ENCODE measurements at places on chromosomes 1 and 21. TPM values are rescaled to one million over a fixed set of nuclear protein-coding genes. Genes with fewer than 3 reads are reported as not detected.

DNA sequence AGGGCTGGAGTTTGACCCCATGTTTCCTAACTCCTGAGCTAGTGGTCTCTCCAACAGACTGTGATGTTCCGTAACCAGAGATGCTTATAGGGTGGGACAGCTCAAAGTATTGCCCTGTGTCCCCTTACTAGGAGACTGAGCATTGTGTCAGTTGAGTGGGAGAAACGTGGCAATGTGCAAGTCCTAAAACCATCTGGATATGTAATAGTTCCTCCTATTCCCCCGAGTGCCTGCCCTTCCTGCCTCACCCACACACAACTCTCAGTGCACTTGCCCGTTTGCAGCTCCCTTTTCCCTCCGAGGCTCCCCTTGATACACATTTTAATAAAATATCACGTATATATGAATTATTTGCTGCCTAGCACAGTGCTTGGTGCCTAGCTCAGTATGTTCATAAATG lies 3.4 kb downstream of the PIGV start:
- no peak for DNase-seq

DNA sequence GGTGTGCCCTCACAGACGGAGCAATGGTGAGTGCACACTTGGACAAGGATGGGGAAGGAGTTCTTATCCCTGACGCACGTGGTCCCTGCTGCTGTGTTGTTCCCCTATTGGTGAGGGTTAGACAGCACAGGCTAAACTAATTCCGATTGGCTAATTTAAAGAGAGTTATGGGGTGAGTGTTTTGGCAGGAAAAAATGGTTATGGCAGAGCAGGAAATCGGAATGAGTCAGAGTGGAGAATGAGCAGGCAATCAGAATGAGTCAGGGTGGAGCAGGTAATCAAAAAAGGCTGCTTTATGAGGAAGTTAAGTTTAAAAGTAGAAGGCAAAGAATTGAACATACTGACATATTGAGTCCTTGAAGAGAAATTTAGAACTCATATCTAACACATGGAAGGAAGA lies 100.5 kb downstream of the NGF start:
- DNase-seq, result no peak

OR10Z1 gene
- not detected for polyA plus RNA-seq

CSDE1 gene
- 249 TPM for polyA plus RNA-seq

DNA sequence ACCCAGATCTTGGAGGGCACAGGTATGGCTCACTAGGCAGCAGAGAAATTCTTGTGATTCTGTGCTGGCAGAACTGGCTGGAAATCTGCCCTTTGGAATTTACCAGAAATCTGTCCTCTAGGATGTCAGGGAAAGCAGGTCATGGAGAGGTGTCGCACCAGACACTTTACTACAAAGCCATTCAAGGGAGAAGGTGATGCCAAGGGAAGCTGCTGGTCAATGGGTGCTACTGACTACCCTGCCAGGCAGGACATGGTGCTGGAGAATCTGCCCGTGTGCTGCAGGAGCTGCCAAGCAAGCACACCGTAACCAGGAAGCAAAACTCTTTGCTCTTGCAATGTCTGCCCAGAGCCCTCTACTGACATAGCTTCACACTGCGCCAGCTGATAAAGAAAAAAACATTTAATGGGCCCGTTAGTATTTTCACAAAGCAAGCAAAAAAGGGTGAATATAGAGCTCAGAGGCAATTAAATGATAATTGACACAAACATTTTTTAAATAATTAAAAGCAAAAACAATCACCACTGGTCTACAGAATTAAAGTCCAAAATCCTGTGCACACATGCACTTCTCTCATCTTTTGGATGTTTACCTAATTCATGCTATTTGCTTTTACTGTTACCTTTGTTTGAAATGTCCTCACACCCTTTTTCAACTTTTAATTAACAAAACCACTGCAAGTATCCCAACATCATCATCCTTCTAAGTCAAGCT lies 7.2 kb upstream of the FBXO28 start:
- DNase-seq, result no peak

DNA sequence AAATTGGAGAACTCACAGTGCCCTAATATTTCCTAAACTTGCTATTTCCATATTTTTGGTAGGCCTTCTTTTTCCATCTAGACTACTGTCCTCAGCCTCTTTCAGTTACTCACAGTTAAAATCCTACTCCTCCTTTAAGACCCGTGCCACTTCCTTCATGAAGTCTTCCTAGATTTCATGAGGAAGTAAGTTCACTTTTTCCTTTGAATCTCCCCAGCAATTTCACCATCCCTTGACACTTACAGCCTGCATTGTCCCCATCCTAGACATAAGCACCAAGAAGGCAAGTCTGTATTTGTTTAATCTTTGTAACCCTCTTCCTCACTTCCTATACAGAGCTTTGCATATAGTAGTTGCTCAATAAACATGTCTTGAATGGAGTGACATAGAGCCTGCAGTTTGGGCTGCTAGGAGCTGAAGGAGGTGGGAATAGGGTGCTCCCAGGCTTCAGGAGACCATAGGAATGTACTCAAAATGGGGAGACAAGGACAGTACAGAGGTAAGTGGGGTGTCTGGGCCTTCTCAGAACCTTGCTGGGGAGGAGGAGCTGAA lies 5.3 kb upstream of the GPR61 start:
- no peak for DNase-seq

DNA sequence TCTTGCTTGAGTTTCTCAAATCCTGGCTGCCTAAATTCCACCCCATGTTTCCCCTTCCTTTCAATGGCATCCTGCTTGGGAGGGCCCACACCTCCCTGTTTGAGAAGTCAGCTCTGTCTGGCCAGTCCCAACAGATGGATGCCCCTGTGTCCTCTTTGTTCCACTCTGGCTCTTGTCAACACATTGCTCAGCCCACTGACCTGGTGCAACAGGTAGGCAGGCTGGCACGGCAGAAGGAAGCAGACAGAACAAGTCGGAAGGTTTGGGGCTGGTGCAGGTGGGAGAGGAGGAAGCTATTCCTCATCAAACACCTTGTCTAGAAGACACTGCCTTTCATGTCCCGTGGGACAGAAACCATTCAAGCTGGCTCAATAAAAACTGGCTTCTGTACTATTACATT lies 22.7 kb downstream of the KCNQ4 start:
- DNase-seq, result no peak

YY1AP1 gene
- polyA plus RNA-seq, result 45.2 TPM

- DNase-seq, result no peak
Measured at GRCh38 chr21:21163904-21164303, 165.7 kb downstream of the NCAM2 start.

DNA sequence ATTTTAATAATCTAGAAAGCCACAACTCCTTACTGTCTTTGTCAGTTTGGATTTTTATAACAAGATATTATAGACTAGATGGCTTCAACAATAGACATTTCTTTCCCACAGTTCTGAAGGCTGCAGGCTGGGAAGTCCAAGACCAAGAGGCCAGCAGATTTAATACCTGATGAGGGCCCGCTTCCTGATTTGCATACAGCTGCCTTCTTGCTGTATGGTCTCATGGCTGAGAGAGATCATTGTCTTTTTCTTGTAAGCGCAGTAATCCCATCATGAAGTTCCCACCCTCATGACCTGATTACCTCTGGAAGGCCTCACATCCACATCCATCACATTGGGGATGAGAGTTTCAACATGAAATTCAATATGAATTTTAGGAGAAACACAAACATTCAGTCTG lies 9.8 kb downstream of the RPS6KC1 start:
- no peak for DNase-seq

- no peak for DNase-seq
Measured at GRCh38 chr1:72662918-72663317, 380.6 kb upstream of the NEGR1 start.

FOXO6 gene
- not detected for polyA plus RNA-seq

DNA sequence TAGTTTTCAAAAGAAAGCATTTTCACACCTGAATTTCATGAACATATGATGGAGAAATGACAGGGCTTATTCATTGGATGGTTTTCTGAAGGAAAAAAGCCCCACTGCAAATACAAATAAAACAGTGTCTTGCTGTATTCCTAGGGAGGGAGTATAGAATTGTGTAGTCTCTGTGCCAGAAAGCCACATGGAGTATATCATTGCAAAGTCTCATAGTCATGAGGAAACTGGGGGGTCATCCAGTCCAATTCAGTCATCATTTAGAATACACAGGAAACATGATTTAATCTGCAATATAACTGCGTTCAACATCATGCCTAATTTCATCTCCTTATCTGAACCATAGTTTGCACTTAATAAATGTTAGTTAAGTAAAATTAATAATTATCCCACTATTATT lies 222.3 kb downstream of the NTNG1 start:
- DNase-seq, result no peak

GRCh38 chr1:98929437-98929836 lies 75.2 kb downstream of the PLPPR5 start:
- no peak for DNase-seq

Measured in keratinocyte (primary cell).